Lower lobe of right lung (tissue), 2 donors: ENCODE measurements at places on chromosomes 3 and 15. TPM values are rescaled to one million over a fixed set of nuclear protein-coding genes. Genes with fewer than 3 reads are reported as not detected.

DNA sequence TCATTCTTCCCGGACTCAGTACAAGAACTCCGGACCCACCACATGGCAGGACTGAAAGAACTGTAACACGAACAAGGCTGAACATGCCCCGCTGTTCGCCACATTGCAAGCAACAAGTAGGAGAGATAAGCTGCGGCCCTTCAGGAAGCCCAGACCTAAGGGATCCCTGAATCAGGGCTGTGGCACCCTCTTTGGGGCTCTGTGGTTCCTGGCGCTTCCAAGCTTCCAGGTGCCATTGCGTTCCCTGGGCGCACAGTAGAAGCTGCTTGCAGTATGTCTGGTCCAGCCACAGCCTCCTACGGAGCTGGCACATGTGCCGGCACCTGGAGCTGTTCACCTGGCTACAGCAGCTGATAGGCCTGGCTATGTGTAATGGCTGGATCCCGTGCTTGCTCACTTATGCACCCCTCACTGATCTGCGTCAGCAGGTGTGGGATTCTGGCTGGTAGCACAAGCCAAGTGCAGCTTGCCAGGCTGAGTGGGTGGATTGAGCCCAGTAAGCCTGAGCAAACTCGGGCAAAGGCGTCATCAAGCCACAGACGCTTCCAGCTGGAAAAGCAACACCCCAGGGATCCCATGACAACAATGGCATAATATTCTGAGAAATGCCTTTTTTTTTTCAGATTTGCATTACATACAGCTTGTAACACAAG, 748.6 kb upstream of the GBE1 start:
- H3K27me3 ChIP-seq, result no peaks in the 10 kb centered on the region
- no peak overlapping the region for H3K4me3 ChIP-seq
- H3K4me1 ChIP-seq, result no peaks in the 10 kb centered on the region
- no peak overlapping the region for H3K27ac ChIP-seq

GRCh38 chr15:68994981-68995761, 19.3 kb upstream of the NOX5 start:
- DNase-seq, result no peak
- H3K36me3 ChIP-seq, result no peaks in the 10 kb centered on the region
- H3K4me3 ChIP-seq, result no peak overlapping the region
- H3K4me1 ChIP-seq, result no peaks in the 10 kb centered on the region
- H3K27me3 ChIP-seq, result no peaks in the 10 kb centered on the region

DNA sequence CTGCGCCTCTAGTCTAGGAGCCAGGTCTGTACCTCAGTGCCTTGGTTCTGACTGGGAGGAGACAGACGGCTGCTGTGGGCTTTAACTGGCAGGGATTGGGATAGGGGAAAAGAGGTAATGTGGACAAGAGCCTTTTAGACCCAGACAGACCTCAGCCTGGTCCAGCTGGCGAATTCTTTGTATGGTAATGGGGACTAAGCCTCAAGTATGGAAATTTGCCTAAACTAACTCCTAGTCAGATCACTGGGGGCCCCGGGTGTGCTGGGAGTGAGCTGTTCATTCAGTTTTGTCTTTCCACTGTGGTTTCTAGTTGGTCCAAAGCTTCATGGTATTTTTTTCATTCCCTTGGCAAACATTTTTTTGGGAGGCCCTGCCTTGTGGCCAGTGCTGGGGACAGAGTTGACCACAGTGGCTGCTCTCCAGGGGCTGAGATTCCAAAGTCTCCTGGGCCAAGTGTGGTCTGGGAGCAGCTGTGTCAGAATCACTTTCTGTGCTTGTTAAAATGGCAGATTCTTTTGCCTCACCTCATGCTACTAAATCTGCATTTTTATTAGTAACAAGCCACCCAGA, 261.4 kb upstream of the C2CD4B start:
- no peak overlapping the region for H3K27ac ChIP-seq
- no peaks in the 10 kb centered on the region for H3K36me3 ChIP-seq
- no peak overlapping the region for H3K4me3 ChIP-seq
- DNase-seq, result no peak
- H3K27me3 ChIP-seq, result no peaks in the 10 kb centered on the region

DNA sequence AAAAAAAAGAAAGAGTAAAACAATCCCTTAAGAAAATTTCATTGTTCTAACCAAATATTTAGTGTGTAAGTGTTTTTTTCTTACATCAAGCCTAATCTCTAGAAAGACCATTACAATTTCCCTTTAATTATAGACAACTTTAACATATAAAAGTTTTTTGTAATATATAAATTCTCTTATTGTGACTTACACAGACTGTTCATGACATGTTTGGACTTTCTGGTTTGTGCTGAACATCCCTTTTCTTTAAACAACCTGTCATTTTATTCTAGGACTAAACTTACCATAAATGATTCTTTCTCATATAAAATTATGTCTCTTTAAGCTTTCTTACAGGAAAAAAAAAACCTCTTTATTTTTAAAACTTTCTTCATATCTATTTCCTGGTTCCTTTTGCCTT, 13.0 kb upstream of the BTLA start:
- no peaks in the 10 kb centered on the region for H3K27me3 ChIP-seq
- H3K4me1 ChIP-seq, result no peaks in the 10 kb centered on the region
- no peak overlapping the region for H3K4me3 ChIP-seq
- DNase-seq, result no peak

GRCh38 chr15:31605467-31605931, 278.9 kb downstream of the KLF13 start:
- DNase-seq, result no peak
- no peak overlapping the region for H3K4me3 ChIP-seq
- H3K27me3 ChIP-seq, result no peaks in the 10 kb centered on the region
- no peak overlapping the region for H3K27ac ChIP-seq
- H3K36me3 ChIP-seq, result no peaks in the 10 kb centered on the region

DNA sequence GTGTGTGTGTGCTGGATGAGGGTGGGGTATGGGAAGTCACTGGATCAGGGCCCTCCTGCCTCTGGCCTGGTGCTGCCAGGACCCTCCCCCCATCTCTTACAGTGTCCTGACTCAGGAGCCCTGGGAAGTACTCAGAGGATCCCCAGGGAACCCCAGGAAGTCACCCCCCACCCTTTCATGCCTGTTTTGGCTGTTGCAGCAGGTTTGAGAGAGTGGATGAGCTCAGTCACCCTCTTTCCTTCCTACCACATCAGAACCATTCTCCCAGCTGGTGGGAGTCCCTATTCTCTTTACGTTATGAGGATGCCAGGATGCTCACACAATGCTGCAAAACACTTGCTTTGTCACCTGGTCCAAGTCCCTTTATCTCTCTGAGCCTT, 59.0 kb downstream of the BDH1 start:
- no peaks in the 10 kb centered on the region for H3K36me3 ChIP-seq
- H3K27ac ChIP-seq, result no peak overlapping the region
- no peak for DNase-seq
- H3K27me3 ChIP-seq, result no peaks in the 10 kb centered on the region
- peaks cover 1% of the 10 kb centered on the region for H3K4me1 ChIP-seq
- no peak overlapping the region for H3K4me3 ChIP-seq

- H3K36me3 ChIP-seq, result no peaks in the 10 kb centered on the region
- H3K4me1 ChIP-seq, result no peaks in the 10 kb centered on the region
- H3K4me3 ChIP-seq, result peak within 1 kb of the TSS; percentile 55
- H3K27me3 ChIP-seq, result no peaks in the 10 kb centered on the region
Measured at GRCh38 chr3:151460774-151461450, at the start of gene IGSF10. Gene IGSF10 (minus strand): TSS chr3:151461061. CDS start chr3:151458709, 2,352 bp downstream.

- peaks cover 10% of the 10 kb centered on the region for H3K36me3 ChIP-seq
- no peaks in the 10 kb centered on the region for H3K4me1 ChIP-seq
- no peaks in the 10 kb centered on the region for H3K27me3 ChIP-seq
- H3K27ac ChIP-seq, result no peak overlapping the region
- no peak for DNase-seq
Measured at GRCh38 chr15:62805502-62805901, 237.0 kb upstream of the TPM1 start.

DNA sequence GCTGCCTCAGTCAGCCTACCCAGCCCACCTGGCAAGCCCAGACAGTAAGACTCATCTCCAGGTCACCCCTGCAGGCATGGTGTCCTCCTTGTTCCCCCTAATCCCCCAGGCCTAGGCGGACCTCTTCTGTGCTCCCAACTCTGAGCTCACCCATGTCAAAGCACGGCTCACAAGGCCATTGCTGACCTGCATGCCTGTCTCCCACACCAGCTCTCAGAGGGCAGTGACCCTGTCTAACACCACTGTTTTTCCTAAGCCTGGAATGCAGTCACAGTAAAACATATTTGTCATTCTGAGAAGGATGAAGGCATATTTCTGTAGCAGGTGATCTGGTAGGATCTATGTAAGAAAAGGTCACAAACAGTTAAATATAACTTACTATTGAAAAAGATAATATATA, 110.3 kb upstream of the HACD2 start:
- H3K4me1 ChIP-seq, result peaks cover 58% of the 10 kb centered on the region
- peak overlapping the region; percentile 8 for H3K4me3 ChIP-seq
- DNase-seq, result no peak
- H3K27me3 ChIP-seq, result no peaks in the 10 kb centered on the region
- H3K27ac ChIP-seq, result peak overlapping the region; percentile 78

- DNase-seq, result no peak
- H3K4me1 ChIP-seq, result peaks cover 20% of the 10 kb centered on the region
- no peaks in the 10 kb centered on the region for H3K36me3 ChIP-seq
- H3K4me3 ChIP-seq, result peak overlapping the region; percentile 58
- peaks cover 70% of the 10 kb centered on the region for H3K27me3 ChIP-seq
Measured at GRCh38 chr15:65376767-65377104, 1.1 kb downstream of the IGDCC3 start.

DNA sequence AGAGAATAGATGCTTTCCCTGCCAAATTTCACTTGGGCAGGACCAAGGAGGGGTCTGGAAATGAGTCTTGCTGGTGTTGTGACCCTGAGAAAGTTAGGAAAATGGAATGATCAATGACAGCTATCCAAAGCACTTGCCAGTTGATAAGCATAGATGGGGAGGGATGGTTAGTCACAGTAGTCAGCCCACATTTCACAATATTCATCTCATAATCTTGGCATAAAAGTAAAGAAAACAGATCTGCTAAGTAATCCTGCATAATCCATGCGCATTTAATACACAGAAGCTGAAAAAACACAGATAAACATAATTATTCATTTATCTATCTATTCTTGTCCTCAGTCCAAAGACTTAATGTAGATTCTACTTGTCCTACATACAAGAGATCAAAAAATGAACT, 184.1 kb downstream of the ZIC4 start:
- no peaks in the 10 kb centered on the region for H3K27me3 ChIP-seq
- DNase-seq, result no peak
- H3K36me3 ChIP-seq, result no peaks in the 10 kb centered on the region
- H3K27ac ChIP-seq, result no peak overlapping the region

DNA sequence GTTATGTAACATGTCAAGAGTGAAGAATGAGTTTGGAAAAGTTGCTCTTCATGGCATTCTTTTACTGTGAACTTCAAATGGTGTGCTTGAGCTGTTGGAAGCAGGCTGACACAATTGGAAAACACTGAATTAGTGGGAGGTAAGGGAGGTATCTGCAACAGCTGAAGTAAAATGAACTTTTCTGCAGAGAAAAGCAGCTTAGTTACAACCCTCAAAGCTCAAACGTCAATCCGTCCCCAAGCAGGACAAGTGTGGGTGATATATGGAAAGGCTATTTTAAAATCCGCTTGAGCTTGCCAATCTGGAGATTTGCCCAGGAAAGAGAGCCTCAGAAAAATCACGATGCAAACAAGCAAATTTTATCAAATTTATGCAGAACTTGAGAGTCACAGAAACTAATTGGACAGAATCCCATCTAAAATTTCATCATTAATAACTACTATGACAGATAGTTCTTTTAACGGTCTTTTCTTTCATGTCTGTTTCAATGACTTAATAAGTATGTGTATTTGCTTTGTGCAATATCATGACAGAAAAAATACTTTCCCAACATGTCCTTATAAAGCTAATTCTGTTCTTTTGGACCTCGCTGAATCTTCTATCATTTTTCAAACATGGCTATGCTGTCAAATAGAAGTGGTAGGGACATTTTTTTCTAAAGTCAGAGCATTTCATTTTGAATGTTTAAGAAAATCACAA, 266.6 kb upstream of the SLITRK3 start:
- no peak for DNase-seq
- H3K27me3 ChIP-seq, result no peaks in the 10 kb centered on the region
- no peak overlapping the region for H3K4me3 ChIP-seq
- no peaks in the 10 kb centered on the region for H3K4me1 ChIP-seq

GRCh38 chr3:52099001-52099401, 42.6 kb upstream of the DUSP7 start:
- H3K27ac ChIP-seq, result peak overlapping the region; percentile 71
- H3K4me3 ChIP-seq, result no peak overlapping the region
- H3K27me3 ChIP-seq, result no peaks in the 10 kb centered on the region
- H3K36me3 ChIP-seq, result no peaks in the 10 kb centered on the region

- no peak overlapping the region for H3K4me3 ChIP-seq
- no peaks in the 10 kb centered on the region for H3K27me3 ChIP-seq
- H3K27ac ChIP-seq, result no peak overlapping the region
- no peaks in the 10 kb centered on the region for H3K4me1 ChIP-seq
Measured at GRCh38 chr15:62802612-62803011, 239.9 kb upstream of the TPM1 start.

DNA sequence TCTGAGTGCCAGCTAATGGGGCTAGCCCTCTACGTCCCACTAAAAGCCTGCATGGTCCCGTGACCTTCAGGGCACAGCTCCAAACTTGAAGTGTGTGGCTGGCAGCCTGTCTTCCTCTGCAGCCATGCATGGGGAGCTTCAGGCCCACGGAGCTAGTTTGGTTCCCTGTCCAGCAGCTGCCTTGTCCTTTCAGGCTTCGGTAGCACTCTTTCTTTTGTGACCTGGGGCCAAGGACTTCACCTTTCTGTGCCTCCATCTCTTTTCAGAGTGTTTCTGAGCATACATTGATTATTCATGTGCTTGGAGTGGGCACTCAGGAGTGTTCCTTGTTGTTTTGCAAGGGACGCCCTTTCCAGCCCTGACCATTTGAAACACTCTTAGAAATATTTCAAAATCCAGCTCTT, 155.2 kb downstream of the DNAJB8 start:
- no peak overlapping the region for H3K27ac ChIP-seq
- H3K4me1 ChIP-seq, result no peaks in the 10 kb centered on the region
- no peaks in the 10 kb centered on the region for H3K27me3 ChIP-seq
- H3K4me3 ChIP-seq, result no peak overlapping the region
- DNase-seq, result no peak

- no peak overlapping the region for H3K27ac ChIP-seq
- DNase-seq, result no peak
- no peaks in the 10 kb centered on the region for H3K36me3 ChIP-seq
- H3K4me3 ChIP-seq, result no peak overlapping the region
- H3K4me1 ChIP-seq, result peaks cover 8% of the 10 kb centered on the region
Measured at GRCh38 chr15:31017311-31017710, 25.9 kb upstream of the MTMR10 start.

- no peaks in the 10 kb centered on the region for H3K36me3 ChIP-seq
- peak overlapping the region; percentile 77 for H3K4me3 ChIP-seq
- peak overlapping the region; percentile 47 for H3K27ac ChIP-seq
- H3K27me3 ChIP-seq, result peaks cover 21% of the 10 kb centered on the region
- peaks cover 19% of the 10 kb centered on the region for H3K4me1 ChIP-seq
- peak; percentile 57 for DNase-seq
Measured at GRCh38 chr15:78810362-78811123, 721 bp downstream of the ADAMTS7 start.

GRCh38 chr15:64942356-64942755, 30.7 kb downstream of the ANKDD1A start:
- peaks cover 6% of the 10 kb centered on the region for H3K36me3 ChIP-seq
- H3K27me3 ChIP-seq, result no peaks in the 10 kb centered on the region
- no peak for DNase-seq
- H3K27ac ChIP-seq, result no peak overlapping the region
- H3K4me3 ChIP-seq, result no peak overlapping the region
- no peaks in the 10 kb centered on the region for H3K4me1 ChIP-seq

Gene FOXL2NB
- total RNA-seq, result not detected

Gene RAMAC
- 17.9 TPM for total RNA-seq

Gene CCDC39
- total RNA-seq, result 2.2 TPM

Gene ALG1L2
- total RNA-seq, result 1.5 TPM

Gene GRK7
- total RNA-seq, result not detected

Gene KLHL24
- 93.9 TPM for total RNA-seq

Gene NLGN1
- 3.9 TPM for total RNA-seq

Gene NANOGP8
- 0.59 TPM for total RNA-seq
